ENCODE measurements at places on chromosomes 3 and 15.

DNA sequence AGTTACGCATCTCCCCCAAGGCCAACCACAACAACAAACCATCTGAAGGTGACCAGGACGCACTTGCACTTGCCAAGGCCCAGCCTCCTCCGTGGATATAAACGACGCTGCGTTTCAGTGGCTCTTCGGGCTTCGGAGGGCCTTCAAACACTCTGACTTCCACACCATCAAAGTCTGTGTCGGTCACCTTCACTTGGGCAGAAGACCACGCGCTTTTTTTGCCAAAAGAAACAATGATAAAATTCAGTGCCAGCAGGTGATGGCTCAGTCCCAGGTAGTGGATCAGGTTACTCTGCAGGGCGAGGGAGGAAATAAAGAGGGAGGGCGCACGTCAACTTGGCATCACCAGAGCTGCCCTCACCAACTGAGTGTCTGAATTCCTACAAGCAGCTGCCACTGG is 63.0 kb downstream of the NCEH1 start:
- no peak for DNase-seq

GRCh38 chr3:114128231-114128630 is 50.6 kb downstream of the DRD3 start:
- DNase-seq = no peak

GRCh38 chr15:41870689-41871081 is 23.2 kb downstream of the SPTBN5 start:
- DNase-seq = no peak

DNA sequence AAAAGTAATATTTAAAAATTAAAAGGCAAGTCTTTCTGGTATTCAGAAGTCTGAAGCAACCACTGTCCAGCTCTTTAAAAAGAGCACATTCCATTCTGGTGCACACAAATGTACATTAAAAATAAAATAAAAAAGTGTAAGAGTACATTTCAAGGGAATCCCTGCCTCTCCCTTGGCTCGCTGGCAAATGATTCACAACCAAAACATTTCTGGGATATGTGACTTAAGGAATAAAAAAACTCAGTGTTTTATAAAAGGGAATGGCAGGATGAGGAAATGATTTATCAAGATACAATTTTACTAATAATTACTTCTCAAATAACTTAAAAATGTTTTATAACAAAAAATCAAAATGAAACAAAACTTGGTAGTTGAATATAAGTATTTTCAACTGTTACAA is 23.8 kb upstream of the ANXA2 start:
- DNase-seq = no peak

DNA sequence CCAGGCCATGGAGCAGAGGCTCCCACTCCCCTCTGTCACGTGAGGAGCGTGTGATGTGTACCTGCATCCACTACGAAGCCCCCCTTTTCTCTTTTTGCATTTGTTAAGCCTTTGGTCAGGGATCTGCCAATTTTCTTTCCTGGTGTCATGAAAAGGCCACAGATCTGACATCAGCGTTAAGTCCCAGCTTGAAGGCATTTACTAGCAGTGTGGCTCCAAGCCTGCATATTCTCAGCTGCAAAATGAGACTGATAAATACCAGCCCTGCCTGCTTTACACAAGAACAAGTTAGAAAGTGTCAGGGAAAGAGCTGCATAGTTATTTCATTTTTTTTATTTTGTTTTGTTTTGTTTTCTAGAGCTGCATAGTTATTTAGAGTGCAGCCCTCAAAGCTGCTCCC is 2.3 kb upstream of the ANKRD63 start:
- DNase-seq = no peak

GRCh38 chr3:177348974-177349373 is 151.7 kb upstream of the TBL1XR1 start:
- no peak for DNase-seq

DNA sequence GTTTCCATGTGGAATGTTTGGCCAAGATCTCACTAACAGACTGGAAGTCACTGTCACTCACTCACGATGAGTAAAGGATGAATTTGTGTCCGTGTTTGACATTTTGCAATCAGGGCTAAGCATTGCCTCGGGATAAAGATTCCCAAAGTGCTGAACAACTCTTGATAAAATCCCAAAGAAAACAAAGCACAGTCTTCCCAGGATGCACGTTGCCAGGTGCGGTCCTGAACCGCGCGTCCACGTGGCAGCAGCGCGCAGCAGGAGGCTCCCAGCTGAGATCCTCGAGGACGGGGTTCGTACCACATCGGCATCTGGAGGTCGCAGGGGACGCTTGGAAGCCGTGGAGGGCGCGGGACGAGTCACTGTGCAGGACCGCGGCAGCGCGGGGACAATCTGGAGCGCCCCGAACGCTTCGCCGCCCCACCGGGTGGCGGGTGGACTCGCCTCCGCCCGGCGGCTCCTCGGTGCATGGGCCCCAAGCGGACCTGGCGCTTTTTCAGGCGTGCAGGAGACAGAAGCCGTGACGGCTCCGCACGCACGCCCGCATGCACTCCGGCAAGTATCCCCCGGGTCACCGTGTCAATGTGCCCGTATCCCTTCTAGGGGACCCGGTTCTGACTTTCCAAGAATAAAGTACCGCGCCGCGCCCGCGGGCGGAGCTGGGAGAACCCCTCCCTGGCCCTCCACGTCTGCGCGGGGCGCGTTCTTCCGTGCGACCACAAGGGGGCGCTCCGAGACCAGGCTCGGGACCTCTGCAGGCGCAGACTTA is 17.7 kb downstream of the CPN2 start:
- peak; percentile 70 for DNase-seq

- DNase-seq = no peak
These were observed 1074.1 kb downstream of the SI start for GRCh38 chr3:164004205-164004604.

- DNase-seq = no peak
These were observed 117.2 kb downstream of the TLE3 start for GRCh38 chr15:69980341-69981059.

- no peak for DNase-seq
These were observed 654.1 kb downstream of the IGSF11 start for GRCh38 chr3:118380576-118380975.

- peak; percentile 50 for DNase-seq
These were observed 93.0 kb downstream of the PGPEP1L start for GRCh38 chr15:98914626-98915025.

DNA sequence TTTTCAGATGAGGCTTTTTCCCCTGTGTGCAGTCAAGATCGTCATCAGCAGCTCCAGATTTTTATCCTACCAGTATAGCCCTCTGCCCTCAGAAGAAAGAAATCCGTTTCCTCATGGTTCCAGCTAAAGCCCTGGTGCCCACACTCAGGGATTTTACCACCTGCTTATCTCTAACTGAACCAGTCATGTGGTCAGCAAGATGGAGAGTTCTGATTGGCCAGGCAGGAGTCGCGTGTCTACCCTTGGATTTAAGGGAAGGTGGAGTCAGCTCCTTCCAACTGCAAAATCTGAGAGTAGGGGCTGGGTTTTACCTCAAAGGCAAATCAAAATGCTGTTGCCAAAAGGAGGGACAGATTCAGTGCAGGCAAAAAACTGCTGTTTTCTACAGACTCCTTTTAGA is 135.3 kb downstream of the LRTM1 start:
- DNase-seq = no peak

- DNase-seq = no peak
These were observed 89.5 kb downstream of the ZMAT3 start for GRCh38 chr3:178982137-178982536.

GRCh38 chr15:98760112-98760826 is 111.9 kb downstream of the IGF1R start:
- no peak for DNase-seq

- DNase-seq = no peak
These were observed 89.3 kb upstream of the IGSF10 start for GRCh38 chr3:151550025-151550618.

GRCh38 chr3:98552232-98553020 is 20.6 kb downstream of the GPR15 start:
- DNase-seq = no peak

Data from fibroblast of the conjunctiva (primary cell).